ENCODE measurements at places on chromosomes 1 and 21.

GRCh38 chr1:13556224-13556764 is 27.3 kb upstream of the PDPN start:
- DNase-seq: no peak

DNA sequence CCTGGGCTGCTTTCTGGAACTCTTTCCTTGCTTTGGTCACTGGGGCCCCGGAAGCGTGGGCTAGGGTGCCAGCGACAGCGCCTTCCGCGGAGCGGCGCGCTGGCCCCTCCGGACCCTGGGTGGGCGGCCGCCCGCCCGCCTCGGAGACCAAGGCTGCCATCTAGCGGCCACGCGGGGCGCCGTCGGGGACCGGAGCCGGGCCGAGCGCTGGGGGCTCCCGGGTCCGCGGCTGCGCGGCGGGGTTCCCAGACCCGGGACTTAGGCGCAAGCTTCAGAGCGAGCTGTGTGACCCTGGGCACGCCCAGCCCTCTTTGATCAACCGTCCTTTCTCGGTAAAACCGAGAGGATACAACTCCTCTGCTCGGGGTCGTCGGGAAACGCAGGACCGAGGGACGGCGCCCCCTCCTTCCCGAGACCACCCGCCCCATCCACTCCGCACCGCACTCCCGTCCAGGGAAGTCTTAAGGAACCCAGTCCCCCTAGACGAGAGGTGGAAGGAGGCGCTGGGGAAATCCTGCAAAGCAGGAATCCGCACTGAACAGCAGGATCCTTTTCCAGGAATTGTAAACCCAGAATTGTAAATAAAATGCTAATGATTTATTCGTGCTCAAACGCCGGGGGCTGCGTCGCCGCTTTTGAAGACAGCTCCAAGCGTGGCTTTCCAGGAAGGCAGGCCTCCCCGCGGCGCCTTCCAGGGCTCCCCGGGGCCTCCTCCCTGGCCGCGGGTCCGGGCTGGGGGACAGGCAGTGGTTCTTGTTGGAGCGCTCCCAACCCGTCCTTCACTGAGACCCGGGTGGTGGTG is 41.2 kb downstream of the RRAGC start:
- no peak for DNase-seq

- DNase-seq: no peak
These were observed 68.0 kb downstream of the USP25 start for GRCh38 chr21:15797577-15798363.

DNA sequence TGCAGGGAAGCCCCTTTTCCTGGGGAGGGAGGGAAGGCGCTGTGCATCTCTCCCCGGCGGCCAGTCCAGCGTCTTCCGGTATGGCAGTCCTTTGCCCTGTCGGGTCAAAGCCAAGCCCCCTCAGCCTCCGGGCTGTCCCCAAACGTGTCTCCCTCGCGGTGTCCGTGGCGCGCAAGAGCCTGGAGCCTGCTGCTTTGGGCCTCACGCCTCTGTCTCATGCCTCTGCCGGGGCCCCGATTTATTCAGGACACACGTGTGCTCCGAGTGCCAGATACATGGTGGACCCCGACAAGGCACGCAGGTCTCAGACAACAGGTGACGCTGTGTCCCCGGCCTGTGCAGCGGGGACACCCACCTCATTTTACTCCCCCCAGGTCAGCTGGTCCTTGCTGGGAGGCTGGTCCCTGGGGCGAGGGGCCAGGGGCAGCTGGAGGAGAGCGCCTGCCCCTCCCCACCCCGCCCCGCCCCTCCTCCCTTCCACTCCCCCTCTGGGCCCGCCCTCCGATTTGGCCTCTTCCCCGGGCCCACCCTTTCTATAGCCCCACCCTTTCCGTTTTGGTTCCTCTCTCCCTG is 176.7 kb downstream of the CAMTA1 start:
- no peak for DNase-seq

DNA sequence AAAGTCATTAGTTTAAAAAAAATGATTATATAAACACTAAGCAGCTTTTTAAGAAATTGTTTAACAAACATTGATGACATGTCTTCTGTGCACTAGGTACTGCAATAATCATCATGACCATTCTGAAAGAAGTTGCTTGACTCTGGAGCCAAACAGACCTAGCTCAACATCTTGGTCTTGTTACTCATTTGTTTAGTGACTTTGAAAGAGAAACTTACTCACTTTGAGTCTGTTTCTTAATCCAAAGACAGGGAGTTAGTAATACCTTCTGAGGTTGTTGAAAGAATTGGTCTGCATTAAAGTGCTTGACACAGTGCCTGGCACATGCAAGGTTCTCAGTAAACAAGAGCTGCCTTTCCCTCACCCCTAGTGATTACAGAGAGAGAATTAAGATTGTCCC is 84.4 kb downstream of the SGIP1 start:
- DNase-seq: no peak

GRCh38 chr1:43764581-43764980 is 57.2 kb downstream of the ST3GAL3 start:
- DNase-seq: no peak

- DNase-seq: no peak
These were observed 34.1 kb upstream of the NEK7 start for GRCh38 chr1:198122693-198123092.
